ENCODE measurements at places on chromosomes 12 and 14. TPM values are rescaled to one million over a fixed set of nuclear protein-coding genes. Genes with fewer than 3 reads are reported as not detected.

Gene ARMH4
- not detected for total RNA-seq

Gene LRRK2
- total RNA-seq: 0.27 TPM

Gene RNF212B
- total RNA-seq: not detected

Gene PLXNC1
- total RNA-seq: 7.7 TPM

Gene NTS
- total RNA-seq: not detected
